ENCODE measurements at places on chromosomes 7 and 10. TPM values are rescaled to one million over a fixed set of nuclear protein-coding genes. Genes with fewer than 3 reads are reported as not detected.

GRCh38 chr10:68110027-68110426 lies 739 bp downstream of the MYPN start:
- no peak for DNase-seq

GRCh38 chr10:86047588-86047987 lies 319.0 kb downstream of the GRID1 start:
- DNase-seq = no peak

- DNase-seq = no peak
These were observed 19.7 kb upstream of the RHOBTB1 start for GRCh38 chr10:60963441-60964256.

Gene DLX5
- not detected for polyA plus RNA-seq

Gene TMEM196
- not detected for polyA plus RNA-seq

Data from immature natural killer cell (primary cell).